ENCODE measurements at places on chromosomes 2 and 18. TPM values are rescaled to one million over a fixed set of nuclear protein-coding genes. Genes with fewer than 3 reads are reported as not detected.
A peak's percentile ranks its signal among the peaks of the same experiment; 100 is the strongest.

- DNase-seq = no peak
Observed at GRCh38 chr2:58757971-58758370, 516.8 kb upstream of the FANCL start.

Gene HOXD9
- not detected for total RNA-seq

Gene PLB1
- 0.26 TPM for total RNA-seq

DNA sequence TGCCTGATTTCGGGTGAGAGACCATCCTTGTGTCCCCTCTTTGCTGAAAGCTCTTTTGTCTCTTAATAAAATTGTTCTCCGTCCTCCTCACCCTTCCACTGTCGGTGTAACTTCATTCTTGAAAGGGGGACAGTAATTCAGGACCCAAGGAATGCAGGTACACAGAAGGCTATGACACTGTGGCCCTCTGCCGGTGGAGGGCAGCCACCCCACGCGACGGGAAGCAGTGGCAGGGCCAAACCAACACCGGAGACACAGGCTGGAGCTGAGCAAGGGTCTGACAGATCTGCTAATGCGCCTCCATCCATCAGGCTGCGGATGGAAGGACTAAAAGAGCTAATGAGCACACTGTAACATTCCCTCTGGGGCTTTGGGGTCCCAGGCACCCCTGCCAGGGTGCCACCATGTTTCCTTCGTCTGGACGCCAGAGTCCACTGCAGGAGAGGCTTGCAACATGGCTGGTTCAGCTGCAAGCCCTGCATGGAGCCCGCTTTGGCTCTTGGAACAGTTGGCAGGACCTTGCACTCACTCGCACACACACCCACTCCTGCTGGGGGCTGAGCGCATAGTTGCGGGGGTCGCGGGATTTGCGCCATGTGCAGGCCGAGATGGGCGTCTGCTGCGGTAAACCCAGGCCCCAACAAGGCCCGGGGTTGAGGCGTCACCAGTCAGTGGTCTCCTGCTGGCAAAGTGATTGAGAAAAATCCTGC is 544.1 kb upstream of the CDH7 start:
- peak; percentile 22 for DNase-seq

DNA sequence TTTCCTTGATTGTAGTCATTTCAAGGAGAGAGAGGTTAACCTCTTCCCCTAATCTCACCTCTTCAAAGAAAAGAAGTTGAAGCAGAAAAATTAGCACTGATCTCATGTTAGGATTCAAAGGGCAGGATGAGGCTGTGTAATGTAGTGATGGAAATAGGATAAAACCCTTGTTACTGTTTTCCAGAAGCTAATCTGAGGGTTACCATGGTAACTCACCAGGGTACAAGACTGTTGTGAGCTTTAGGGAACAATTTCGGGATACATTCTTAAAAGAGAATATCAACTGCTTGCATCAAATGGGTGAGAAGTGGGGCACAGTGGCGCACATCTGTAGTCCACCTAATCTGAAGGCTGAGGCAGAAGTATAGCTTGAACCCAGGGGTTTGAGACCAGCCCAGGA is 64.9 kb upstream of the SLC39A10 start:
- DNase-seq = no peak

Gene ALPI
- not detected for total RNA-seq

GRCh38 chr2:172072706-172073105 is 12.6 kb upstream of the DLX1 start:
- no peak for DNase-seq

Gene C1GALT1C1L
- 1.4 TPM for total RNA-seq
